ENCODE measurements at places on chromosomes 2 and 18.

GRCh38 chr18:7856733-7857132 lies 289.6 kb downstream of the PTPRM start:
- no peak overlapping the region for H3K27ac ChIP-seq
- no peaks in the 10 kb centered on the region for H3K4me1 ChIP-seq

DNA sequence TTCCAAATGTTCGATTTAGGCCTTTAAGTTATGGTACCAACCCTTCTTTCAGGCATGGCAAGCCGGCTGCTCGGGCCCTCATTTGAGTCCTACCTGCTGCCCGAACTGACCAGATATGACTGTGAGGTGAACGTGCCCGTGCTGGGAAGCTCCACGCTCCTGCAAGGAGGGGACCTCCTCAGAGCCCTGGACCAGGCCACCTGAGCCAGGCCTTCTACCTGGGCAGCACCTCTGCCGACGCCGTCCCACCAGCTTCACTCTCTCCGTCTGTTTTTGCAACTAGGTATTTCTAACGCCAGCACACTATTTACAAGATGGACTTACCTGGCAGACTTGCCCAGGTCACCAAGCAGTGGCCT lies 87.2 kb downstream of the EPAS1 start:
- no peak overlapping the region for H3K4me3 ChIP-seq
- no peaks in the 10 kb centered on the region for H3K4me1 ChIP-seq
- H3K36me3 ChIP-seq: no peaks in the 10 kb centered on the region
- DNase-seq: no peak
- no peak overlapping the region for H3K27ac ChIP-seq

DNA sequence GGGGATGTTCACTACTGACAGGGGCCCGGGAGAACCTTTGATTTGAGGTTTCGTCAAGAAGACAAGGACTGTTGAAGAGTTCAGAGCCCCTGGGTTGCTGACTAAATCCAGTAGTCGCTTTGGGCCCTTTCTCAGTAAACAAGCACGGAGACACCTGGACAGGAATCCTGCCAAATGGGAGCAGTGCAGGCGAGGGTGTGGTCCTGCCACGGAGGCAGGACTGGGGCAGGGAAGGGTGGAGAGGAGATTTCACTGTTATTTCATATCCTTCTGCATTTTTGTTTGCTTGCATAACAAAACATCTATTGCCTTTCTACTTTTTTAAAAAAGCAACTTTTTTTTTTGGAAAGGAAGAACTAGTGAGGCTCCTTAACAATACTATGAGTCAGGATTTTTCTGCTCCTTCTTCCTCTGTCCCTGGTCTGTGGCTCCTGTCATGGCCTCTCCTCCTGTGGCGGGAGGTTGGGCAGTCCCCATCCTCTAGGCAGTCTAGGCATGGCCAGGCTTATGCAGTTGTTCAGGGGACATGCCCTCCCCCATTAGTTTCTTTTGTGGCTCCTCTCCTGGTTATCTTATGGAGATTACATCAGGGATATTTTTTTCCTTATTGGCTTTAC lies 57.7 kb downstream of the ARHGEF4 start:
- H3K36me3 ChIP-seq: no peaks in the 10 kb centered on the region
- H3K27ac ChIP-seq: no peak overlapping the region
- peaks cover 6% of the 10 kb centered on the region for H3K4me1 ChIP-seq
- no peak overlapping the region for H3K4me3 ChIP-seq
- DNase-seq: no peak
- peaks cover 11% of the 10 kb centered on the region for H3K27me3 ChIP-seq

GRCh38 chr2:88054782-88055370 lies 707 bp downstream of the KRCC1 start:
- H3K36me3 ChIP-seq: peaks cover 8% of the 10 kb centered on the region
- peak overlapping the region; percentile 95 for H3K27ac ChIP-seq
- H3K4me3 ChIP-seq: peak overlapping the region; percentile 87
- no peaks in the 10 kb centered on the region for H3K27me3 ChIP-seq
- H3K4me1 ChIP-seq: peaks cover 31% of the 10 kb centered on the region
- no peak for DNase-seq

DNA sequence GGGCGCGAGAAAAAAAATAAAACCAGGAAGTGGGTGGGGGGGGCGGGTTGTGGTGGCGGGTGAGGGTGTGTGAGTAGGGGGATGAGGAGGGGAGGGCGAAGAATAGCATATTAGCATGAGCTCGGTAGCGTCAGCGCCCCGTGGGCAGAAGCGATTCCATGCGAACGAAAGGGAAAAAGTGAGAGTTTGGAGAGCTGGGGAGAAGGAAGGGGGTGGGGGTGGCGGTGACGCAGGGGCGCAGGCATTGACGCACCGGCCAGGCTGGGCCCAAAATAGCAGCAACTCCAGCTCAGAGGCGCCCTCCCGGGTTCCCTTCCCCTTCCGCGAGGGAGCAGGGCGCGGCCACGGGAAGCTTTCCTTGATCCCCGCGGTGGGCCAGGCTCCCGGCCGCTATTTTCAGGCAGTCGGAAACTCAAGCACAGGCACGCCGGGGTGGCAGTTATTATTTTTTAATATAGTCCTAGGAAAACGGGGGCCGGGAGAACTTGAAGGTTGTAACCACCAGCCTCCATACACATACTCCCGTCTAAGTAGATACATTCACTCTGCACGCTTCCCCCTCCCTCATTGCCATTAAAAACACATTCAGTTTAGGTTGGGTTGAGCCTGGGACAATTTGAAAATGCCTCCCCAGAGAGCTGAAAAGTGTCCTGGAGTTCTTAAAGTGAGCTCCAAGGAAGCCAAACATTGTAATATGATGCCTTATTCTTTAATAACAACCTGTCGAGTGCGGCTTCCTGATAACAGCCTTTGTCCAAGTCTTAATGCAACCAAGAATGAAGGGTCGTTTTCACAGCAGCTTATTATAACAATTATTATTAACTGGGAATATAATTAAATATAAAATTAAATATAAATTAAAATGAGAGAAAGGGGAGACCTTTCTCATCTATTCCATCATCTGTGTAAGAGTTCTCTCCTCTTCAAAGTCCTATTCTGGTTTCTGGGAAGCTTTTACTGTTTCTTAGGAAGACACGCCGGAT lies 2.3 kb upstream of the NR4A2 start:
- H3K4me1 ChIP-seq: peaks cover 19% of the 10 kb centered on the region
- peak overlapping the region; percentile 99 for H3K27ac ChIP-seq
- H3K27me3 ChIP-seq: peaks cover 4% of the 10 kb centered on the region
- DNase-seq: no peak
- H3K4me3 ChIP-seq: peak overlapping the region; percentile 93
- H3K36me3 ChIP-seq: no peaks in the 10 kb centered on the region

- H3K27ac ChIP-seq: no peak overlapping the region
- no peak overlapping the region for H3K4me3 ChIP-seq
- peaks cover 11% of the 10 kb centered on the region for H3K27me3 ChIP-seq
- H3K4me1 ChIP-seq: peaks cover 6% of the 10 kb centered on the region
- no peak for DNase-seq
Observed at GRCh38 chr2:237956402-237956736, 10.4 kb upstream of the UBE2F start.

GRCh38 chr2:206230060-206230762 lies 44.3 kb upstream of the ZDBF2 start:
- no peak overlapping the region for H3K27ac ChIP-seq
- H3K27me3 ChIP-seq: peaks cover 9% of the 10 kb centered on the region
- peaks cover 4% of the 10 kb centered on the region for H3K36me3 ChIP-seq
- no peaks in the 10 kb centered on the region for H3K4me1 ChIP-seq
- DNase-seq: no peak

DNA sequence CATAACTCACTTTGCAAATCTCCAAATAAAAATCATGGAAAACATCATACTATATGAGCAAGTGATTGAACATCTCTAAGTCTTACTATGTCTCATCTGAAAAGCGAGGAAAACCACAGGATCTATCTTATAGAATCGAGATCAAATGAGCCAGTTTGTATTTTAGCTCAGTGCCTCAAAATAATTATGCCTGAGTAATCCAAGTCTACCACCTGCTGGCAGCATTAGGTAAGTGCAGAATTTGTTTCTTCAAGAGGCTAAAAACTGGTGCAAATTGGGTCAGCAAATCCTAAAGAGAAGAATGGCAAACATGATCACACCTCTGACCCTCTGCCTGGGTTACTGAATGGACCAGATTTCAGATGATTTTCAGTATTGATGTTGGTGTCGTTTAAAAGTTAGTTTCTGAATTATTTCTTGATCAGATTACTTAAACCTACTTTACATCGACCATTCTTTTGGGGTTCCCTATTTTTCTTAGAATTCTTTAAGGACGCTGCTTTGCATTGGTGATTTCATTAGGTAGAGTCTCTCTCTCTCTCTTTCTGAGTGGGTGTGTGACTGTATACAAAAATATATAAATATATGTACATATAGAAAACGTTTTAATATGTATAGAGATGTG lies 12.7 kb upstream of the FHOD3 start:
- no peak overlapping the region for H3K4me3 ChIP-seq
- H3K36me3 ChIP-seq: peaks cover 2% of the 10 kb centered on the region
- peaks cover 17% of the 10 kb centered on the region for H3K27me3 ChIP-seq
- peaks cover 3% of the 10 kb centered on the region for H3K4me1 ChIP-seq

DNA sequence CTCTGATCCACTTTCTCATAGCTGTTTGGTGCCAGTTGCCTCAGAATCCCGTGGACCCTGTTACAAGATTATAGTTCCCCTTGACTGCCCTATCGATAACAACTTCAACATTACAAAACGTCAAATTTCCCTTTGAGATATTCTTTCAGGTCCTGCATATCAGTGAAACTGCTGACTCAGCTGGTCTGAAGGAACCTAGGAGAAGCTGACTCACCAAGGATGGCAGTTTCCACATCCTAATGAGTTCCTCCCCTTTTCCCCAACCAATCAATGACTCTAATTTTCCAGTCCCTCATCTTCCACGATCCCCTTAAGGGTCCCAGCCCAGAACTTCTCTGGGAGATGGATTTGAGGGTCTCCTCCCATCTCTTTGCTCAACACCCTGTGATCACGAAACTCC lies 27.6 kb upstream of the GNAL start:
- H3K4me3 ChIP-seq: no peak overlapping the region
- peaks cover 14% of the 10 kb centered on the region for H3K27me3 ChIP-seq

GRCh38 chr2:110101901-110102803 lies 13.5 kb downstream of the MALL start:
- no peak overlapping the region for H3K4me3 ChIP-seq
- DNase-seq: no peak
- H3K4me1 ChIP-seq: no peaks in the 10 kb centered on the region
- no peak overlapping the region for H3K27ac ChIP-seq
- peaks cover 24% of the 10 kb centered on the region for H3K27me3 ChIP-seq

GRCh38 chr18:63606526-63606925 lies 19.4 kb downstream of the SERPINB13 start:
- DNase-seq: no peak
- H3K4me1 ChIP-seq: no peaks in the 10 kb centered on the region
- H3K27me3 ChIP-seq: no peaks in the 10 kb centered on the region
- no peak overlapping the region for H3K4me3 ChIP-seq
- H3K36me3 ChIP-seq: no peaks in the 10 kb centered on the region

GRCh38 chr18:2895391-2895790 lies 48.6 kb downstream of the EMILIN2 start:
- no peaks in the 10 kb centered on the region for H3K27me3 ChIP-seq
- no peak for DNase-seq
- H3K36me3 ChIP-seq: peaks cover 16% of the 10 kb centered on the region
- no peak overlapping the region for H3K4me3 ChIP-seq
- no peaks in the 10 kb centered on the region for H3K4me1 ChIP-seq

DNA sequence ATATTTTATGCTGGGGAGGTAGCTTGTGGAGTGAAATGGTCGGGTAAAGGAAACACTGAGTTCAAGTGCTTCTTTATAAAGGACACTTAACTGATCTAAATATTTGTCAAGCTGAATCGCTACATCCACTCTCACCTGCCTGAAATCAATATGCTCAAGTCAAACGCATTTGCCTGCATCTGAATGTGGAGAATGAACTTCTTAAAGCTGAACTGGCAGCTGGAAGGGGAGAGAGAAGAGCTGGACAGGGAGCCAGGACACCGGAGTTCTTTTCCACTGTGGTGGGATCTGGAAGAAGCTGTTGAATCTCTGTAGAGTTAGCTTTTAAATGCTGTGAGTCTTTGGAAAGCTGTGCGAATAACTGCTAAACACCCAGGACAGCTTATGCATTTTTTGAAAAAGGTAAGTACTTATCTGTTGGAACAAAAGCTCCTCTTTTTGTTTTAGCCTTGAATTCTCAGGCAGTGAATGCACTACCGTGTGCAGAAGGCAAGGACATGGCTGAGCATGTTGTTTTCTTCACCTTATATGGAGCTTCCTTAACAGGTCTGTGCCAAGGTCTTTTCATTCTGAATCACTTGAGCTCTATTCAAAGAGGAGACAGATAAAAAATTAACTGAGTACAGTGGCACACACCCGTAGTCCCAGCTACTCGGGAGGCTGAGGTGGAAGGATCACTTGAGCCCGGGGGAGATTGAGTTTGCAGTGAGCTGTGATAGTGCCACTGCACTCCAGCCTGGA lies 74.2 kb upstream of the KLF7 start:
- peaks cover 9% of the 10 kb centered on the region for H3K36me3 ChIP-seq
- no peak overlapping the region for H3K4me3 ChIP-seq
- no peaks in the 10 kb centered on the region for H3K27me3 ChIP-seq
- DNase-seq: no peak

DNA sequence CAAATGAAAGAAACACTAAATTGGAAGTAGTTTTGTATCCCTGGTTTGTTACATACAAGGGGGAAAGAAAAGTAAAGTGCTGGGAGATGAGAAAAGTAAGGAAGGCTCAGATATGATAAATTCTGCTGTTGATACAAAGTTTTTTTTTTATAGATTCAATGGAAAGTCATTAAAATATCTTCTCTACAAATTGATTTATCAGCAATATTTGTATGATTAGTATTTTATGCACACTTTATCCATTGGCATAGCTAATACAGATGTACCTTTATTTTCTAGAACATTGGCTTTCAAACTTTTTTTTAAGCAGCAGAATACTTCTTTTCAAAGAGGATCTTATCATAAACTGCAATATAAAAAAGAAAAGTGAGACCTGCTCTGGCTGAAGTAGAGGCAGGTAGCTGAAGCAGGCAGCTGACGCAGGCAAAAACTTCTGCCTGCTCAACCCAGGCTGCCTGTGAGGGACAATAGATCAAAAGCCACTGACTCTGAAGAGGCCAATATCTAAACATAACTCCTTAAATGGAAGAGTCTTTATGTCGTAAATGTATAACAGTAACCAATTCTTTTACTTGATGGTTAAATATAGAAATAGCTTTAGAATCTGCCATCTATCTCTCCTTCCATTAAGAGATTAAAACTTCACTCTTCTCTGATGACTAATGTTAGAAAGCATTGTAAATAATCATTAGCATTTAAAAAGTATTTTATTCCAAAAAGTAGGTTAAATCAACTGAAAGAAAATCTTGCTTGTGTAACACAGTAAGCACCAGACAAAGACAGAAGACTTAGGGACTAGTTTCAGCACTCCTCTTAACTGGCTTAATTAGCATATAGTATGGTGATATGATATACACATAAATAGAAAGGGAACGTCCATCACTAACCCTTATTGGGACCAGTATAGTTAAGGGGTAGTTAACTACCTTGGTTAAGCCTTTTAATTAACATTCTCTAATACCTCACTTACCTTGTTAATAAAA lies 174.2 kb downstream of the SLC39A10 start:
- no peak overlapping the region for H3K27ac ChIP-seq
- no peaks in the 10 kb centered on the region for H3K4me1 ChIP-seq
- no peak overlapping the region for H3K4me3 ChIP-seq
- H3K36me3 ChIP-seq: no peaks in the 10 kb centered on the region
- DNase-seq: no peak
- H3K27me3 ChIP-seq: peaks cover 1% of the 10 kb centered on the region

GRCh38 chr2:104289651-104290565 lies 564.0 kb upstream of the POU3F3 start:
- no peak overlapping the region for H3K4me3 ChIP-seq
- H3K36me3 ChIP-seq: no peaks in the 10 kb centered on the region
- no peak for DNase-seq
- peaks cover 3% of the 10 kb centered on the region for H3K27me3 ChIP-seq

- no peak for DNase-seq
- H3K4me3 ChIP-seq: no peak overlapping the region
- H3K27me3 ChIP-seq: no peaks in the 10 kb centered on the region
- peaks cover 21% of the 10 kb centered on the region for H3K4me1 ChIP-seq
- H3K27ac ChIP-seq: no peak overlapping the region
Observed at GRCh38 chr18:58695772-58696171, 24.5 kb downstream of the MALT1 start.

Data from memory B cell (primary cell).